Heart left ventricle (tissue), 16 donors: ENCODE measurements at places on chromosomes 2 and 18. TPM values are rescaled to one million over a fixed set of nuclear protein-coding genes. Genes with fewer than 3 reads are reported as not detected.

DNA sequence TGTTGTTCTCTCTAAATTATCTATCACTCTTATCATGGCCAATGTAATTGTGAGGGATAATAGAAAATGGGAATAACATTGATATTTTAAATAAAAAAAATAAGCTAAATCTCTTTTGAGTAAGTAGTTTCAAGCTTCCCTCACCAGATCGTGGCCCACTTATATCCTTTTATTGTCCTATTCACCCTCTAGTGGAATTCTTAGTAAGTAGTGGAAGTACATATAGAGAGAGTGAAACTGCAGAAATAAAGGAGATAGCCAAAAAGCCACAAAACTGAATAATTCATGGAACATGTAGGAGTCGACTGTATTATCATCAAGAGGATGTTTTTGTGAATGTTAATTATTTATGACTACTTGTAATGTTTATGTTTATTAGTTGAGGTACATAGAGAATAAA lies 66.1 kb upstream of the DTNA start:
- no peak for DNase-seq

- DNase-seq, result no peak
These were observed 16.2 kb downstream of the ATG16L1 start for GRCh38 chr2:233267516-233268245.

DNA sequence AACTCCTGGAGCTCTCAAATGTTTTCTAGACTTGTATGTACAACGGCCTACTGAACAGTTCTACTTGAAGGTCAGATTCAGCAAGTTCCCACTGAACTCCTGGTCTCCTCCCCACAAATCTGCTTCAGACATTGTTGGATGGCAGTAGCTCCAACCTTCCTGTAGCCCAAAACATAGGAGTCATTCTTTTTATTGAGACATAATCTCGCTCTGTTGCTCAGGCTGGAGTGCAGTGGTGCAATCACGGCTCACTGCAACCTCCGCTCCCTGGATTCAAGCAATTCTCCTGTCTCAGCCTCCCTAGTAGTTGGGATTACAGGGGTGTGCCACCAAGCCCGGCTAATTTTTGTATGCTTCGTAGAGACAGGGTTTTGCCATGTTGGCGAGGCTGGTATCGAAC lies 47.3 kb downstream of the QPCT start:
- no peak for DNase-seq

DNA sequence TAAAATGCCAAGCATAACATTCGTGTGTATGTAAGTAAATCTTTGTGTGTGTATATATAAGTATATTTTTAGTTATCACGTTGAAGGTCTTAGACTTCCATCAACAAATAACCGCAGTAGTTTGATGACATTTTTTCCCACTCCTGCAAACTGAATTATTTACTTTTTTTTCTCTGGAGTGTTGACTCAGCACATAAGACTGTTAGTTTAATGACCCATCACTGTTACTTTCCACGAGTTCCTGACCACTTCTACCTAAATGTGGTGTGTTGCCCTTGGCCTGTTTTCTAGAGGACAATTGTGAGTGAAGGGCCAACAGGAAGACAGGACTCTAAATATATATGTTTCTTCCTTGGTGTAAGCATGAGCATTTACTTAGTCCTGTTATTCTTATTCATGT lies 71.3 kb upstream of the TXNDC2 start:
- no peak for DNase-seq

- no peak for DNase-seq
These were observed 10.7 kb downstream of the TNS1 start for GRCh38 chr2:217992061-217992460.

GRCh38 chr18:35827903-35828275 lies 144.6 kb upstream of the RMP24 start:
- no peak for DNase-seq

GRCh38 chr18:50274941-50275340 lies 6.4 kb downstream of the MBD1 start:
- DNase-seq, result no peak

- DNase-seq, result no peak
These were observed 39.4 kb downstream of the CSRNP3 start for GRCh38 chr2:165508927-165509326.

GRCh38 chr2:208584378-208584985 lies 177.9 kb downstream of the PTH2R start:
- no peak for DNase-seq

Gene POTEF
- polyA plus RNA-seq, result not detected
